Smooth muscle cell of bladder (primary cell): ENCODE measurements at places on chromosomes 13 and 19. TPM values are rescaled to one million over a fixed set of nuclear protein-coding genes. Genes with fewer than 3 reads are reported as not detected.

The FBL gene
- total RNA-seq = 157 and 234 TPM in 2 replicates

The CABP5 gene
- not detected in 2 replicates for total RNA-seq

The CYP2A6 gene
- total RNA-seq = not detected in 2 replicates

The HIPK4 gene
- total RNA-seq = 0.14 and 0.18 TPM in 2 replicates

The FOXA3 gene
- not detected in 2 replicates for total RNA-seq

The SMIM44 gene
- total RNA-seq = not detected in 2 replicates

The BEST2 gene
- not detected in 2 replicates for total RNA-seq

The PRSS57 gene
- not detected in 2 replicates for total RNA-seq

The KLK8 gene
- not detected in 2 replicates for total RNA-seq

The ZNF730 gene
- total RNA-seq = 0.43 and 0.46 TPM in 2 replicates

The ZNF100 gene
- 1.00 and 1.4 TPM in 2 replicates for total RNA-seq

The KRTDAP gene
- not detected in 2 replicates for total RNA-seq

The HPN gene
- under 0.01 and 0.18 TPM in 2 replicates for total RNA-seq

The HSD17B14 gene
- 6.8 and 7.3 TPM in 2 replicates for total RNA-seq

The MUC16 gene
- under 0.01 TPM in 1 of 2 replicates, not detected in the other for total RNA-seq

The CYP4F3 gene
- not detected in 2 replicates for total RNA-seq

The BTBD2 gene
- 36.4 and 47.9 TPM in 2 replicates for total RNA-seq

The SLC17A7 gene
- total RNA-seq = not detected in 2 replicates

The ZFP82 gene
- 3.7 and 5.4 TPM in 2 replicates for total RNA-seq

The SLC7A9 gene
- 0.28 TPM in 1 of 2 replicates, not detected in the other for total RNA-seq

The CGB1 gene
- total RNA-seq = not detected in 2 replicates

The PSG11 gene
- not detected in 2 replicates for total RNA-seq

The GAPDHS gene
- not detected in 2 replicates for total RNA-seq

The ACER1 gene
- total RNA-seq = not detected in 2 replicates

The F2RL3 gene
- total RNA-seq = under 0.01 and 0.18 TPM in 2 replicates

The RB1 gene
- 16.5 and 18.3 TPM in 2 replicates for total RNA-seq

The SYNE4 gene
- total RNA-seq = 0.09 and 0.28 TPM in 2 replicates

The TEX29 gene
- 0.09 and 0.28 TPM in 2 replicates for total RNA-seq

The ZNF208 gene
- total RNA-seq = 0.85 and 2.0 TPM in 2 replicates

The GEMIN7 gene
- 12.1 and 15.6 TPM in 2 replicates for total RNA-seq

The TMEM150B gene
- not detected in 2 replicates for total RNA-seq

The POU2F2 gene
- total RNA-seq = under 0.01 TPM in 2 replicates

The FCAR gene
- not detected in 2 replicates for total RNA-seq
